OCI-LY7 (cell line): ENCODE measurements at places on chromosomes 1 and 21. TPM values are rescaled to one million over a fixed set of nuclear protein-coding genes. Genes with fewer than 3 reads are reported as not detected.

PADI3 gene
- total RNA-seq: not detected in 2 replicates

GPR161 gene
- 0.15 TPM in 1 of 2 replicates, not detected in the other for total RNA-seq

RHD gene
- not detected in 2 replicates for total RNA-seq

ATP5PB gene
- 285 and 303 TPM in 2 replicates for total RNA-seq

FCRLA gene
- total RNA-seq: 409 and 447 TPM in 2 replicates
